ENCODE measurements at places on chromosomes 5 and 9. TPM values are rescaled to one million over a fixed set of nuclear protein-coding genes. Genes with fewer than 3 reads are reported as not detected.

GRCh38 chr5:169557838-169558237, 25.7 kb upstream of the SPDL1 start:
- DNase-seq: no peak

DNA sequence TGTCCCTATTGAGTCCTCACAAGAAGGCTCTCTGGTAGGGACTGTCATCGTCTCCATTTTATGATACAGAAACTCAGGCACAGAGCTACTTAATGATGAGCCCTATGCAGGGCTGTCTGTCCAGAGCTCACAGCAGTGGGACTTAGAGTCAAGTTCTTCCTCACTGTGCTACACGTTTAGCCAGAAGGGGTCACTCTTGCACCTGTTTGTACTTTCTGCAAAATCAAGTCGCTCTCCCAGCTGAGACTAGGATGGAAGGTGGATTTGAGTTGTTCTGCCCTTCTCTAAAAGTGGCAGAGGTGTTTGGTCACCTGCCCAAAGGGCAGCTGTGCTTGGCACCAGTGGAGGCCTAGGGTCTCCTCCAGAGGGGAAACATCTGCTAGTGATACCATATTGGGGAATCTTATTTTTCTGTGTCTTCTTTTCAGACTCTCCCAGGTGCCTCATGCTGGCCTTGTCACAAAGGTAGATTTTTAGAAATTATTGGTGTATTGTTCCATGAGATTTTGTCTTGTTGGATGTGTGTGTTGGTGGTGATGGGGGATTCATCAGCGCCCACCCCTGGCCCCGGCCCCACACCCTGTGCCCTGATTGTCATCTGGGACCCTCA, 104.2 kb downstream of the PPARGC1B start:
- peak; percentile 74 for DNase-seq

GRCh38 chr5:171578829-171579491, 159.5 kb downstream of the FGF18 start:
- no peak for DNase-seq

DNA sequence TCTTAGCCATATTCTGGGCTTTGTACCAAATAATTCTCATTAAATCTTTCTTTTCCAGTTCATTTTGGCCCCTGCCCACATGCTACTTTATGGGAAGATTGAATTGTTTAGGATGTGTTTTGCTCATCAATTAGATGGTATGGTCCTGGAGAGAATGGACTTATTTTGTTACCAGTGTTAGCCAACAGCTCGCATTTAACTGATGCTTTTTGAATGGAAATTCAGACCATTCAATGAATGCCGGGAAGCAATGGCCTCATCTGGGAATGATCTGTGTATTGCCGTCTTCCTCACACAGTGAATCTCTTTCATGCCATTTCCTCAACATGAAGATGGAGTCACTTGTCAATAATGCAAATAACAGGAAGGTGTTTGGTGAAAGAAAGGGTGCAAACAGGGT, 370.6 kb upstream of the PIK3R1 start:
- no peak for DNase-seq

DNA sequence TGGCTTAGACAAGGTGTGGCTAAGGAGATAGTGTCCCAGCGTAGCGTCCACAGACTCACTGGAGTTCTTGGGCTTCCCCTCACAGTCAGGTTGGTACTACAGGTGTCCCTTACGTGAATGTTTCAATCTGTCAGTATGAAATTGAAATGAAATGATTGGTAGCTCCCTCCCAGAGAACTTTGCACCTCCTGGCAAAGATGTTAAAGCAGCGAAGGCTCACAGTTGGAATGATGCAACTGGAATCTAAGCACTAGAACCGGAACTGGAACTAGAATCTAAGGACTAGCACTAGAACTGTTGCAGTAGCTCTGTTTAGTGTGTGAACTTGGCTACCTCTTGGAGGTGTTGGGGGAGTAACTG, 1.1 kb downstream of the SLC31A1 start:
- no peak for DNase-seq

DNA sequence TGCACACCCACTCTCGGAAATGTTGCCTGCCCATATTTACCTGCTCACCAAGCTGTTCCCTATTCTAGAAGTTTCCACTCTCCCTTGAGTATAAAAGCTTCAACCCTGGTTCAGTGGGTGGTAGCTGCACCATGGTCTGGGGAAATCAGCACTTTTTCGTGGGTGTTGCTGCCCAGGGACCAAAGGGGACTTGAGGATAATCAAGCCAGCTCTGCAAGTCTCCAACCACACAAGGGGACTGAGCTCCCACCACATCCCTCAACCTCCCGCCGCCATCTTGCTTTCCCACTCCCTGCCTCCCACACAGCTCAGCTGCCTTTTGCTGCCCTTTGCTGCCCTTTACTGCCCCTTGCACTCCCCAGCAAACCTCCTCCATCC, 210.0 kb downstream of the AUH start:
- DNase-seq: no peak

DNA sequence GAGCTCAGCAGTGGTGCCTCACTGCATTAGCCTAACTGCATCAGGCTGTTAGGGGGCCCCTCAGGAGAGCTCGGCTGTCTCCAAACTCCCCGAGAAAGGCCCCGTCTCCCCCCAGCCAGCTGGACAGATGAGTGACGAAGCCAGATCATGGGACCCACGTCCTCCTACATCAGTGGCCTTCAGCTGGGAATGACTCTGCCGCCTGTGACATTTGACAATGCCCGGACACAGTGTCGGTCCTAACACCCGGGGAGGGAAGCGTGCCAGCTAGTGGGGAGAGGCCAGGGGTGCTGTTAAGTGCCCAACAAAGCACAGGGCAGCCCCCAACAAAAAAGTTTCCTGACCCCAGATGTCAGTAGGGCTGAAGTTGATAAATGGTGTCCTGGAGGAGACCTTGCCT, 375.2 kb upstream of the IRX2 start:
- DNase-seq: no peak

- DNase-seq: peak; percentile 50
Observed at GRCh38 chr5:15821506-15821905, 321.5 kb downstream of the FBXL7 start.

GRCh38 chr9:71725590-71726338, 42.5 kb downstream of the CEMIP2 start:
- peak; percentile 66 for DNase-seq

DNA sequence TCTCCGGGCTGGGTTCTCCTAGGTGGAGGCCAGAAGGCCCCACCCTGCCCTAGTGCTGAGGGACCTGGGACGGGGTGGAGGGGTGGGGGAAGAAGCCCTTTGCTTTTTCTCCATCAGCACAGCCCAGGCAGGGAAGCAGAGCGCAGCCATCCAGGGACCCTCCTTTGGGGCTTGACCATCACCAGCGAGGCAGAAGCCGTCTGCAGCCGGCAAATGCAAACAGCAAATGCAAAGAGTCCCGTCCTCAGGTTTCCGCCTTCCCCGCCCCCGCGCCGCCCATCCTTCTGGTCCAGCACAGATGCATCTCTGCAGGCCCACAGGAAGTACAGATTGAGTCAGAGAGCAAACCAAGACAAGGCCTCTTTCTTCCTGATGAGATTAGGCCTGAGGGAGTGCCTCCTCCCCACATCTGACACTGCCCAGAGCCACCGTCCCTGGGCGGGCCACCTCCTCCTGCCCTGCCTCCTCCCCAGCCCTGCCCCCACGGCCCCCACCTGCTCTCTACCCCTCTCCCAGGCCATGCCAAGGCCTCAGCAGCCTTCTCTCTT, 23.4 kb downstream of the CORO2A start:
- peak; percentile 71 for DNase-seq

DNA sequence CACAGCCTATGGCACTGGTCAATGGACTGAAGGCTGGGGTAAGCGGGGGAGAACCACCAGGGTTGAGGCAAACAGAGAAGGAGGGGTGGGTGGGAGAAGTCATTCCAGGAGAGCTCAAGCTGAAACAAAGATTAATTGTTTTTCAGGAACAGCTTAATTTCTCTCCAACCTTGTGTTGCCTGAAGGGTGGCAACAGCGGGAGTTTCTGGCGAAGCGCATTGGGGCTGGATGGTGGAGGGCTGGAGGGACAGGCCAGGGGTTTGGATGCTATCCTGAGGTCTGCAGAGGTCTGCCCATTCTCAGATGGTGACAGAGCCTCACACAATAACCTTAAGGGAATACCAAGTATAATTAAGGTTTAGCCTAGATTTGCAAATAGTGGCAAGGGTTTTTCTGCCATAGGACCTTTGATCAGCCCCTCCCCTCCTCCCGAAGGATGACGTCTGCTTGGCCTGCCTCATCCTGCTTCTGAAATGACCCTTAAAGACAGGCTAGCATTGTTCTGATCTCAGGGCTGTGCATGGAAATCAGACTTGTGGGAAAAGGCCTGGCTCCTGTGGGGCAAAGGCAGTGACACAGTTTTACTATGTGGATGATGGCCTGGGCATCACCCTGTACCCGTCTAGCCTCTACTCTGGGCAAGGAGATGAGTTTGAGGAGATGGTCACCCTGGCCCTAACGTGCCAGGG, 32.7 kb downstream of the PSD2 start:
- DNase-seq: no peak

DNA sequence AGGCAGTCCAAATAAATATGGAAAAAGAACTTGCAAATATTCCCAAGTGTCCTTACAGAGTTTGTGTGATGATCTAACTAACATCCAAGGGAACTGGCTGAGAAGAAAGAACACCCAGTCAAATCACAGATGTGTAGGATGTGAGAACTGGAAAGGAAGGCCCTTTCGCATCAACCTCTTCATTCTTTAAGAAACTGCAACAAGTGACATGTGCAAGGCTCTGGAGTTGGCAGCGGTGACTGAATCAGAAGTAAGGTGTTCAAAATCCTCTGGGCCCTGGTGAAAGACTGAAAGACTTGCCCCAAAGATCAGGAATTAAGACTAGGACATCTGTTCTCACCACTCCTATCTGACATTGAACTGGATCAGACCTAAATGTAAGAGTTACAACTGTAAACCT, 88.7 kb downstream of the RAPGEF1 start:
- DNase-seq: no peak

DNA sequence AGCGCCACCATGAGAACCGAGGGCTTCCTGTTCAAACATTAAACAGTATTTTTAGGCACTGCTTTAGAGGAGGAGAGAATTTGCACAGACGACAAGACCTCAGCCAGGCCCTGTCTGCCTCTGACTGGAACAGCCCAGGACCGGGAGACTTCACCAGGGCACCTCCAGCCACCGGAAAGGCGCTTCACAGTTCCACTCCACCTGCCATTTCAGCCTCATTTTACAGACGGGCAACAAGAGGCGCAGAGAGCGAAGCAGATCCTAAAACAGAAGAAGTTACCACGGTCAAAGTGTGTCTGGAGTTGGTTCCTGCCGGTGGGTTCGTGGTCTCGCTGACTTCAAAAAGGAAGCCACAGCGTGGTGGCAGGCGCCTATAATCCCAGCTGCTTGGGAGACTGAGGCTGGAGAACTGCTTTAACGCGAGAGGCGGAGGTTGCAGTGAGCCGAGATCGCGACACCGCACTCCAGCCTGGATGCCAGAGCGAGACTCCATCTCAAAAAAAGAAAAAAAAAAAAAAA, 28.4 kb downstream of the COL23A1 start:
- no peak for DNase-seq

DNA sequence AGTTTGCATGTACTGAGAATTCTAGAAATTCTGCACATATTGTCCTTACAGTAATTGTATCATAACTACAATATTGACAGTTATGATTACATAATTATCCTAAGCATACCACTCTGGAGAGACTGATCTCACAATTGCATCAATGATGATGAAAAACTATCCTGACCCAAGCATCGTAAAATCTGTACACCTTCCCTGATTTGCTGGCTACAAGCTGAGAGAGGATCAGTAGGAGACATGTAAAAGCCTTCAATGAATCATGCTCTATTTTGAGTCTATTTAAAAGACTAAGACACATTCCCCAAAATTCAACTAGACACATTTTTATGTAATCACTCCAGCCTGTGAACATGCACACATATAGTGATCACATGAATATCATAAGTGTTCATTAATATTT, 1833.8 kb downstream of the EFNA5 start:
- DNase-seq: no peak

GRCh38 chr9:92668746-92669526, 995 bp downstream of the IPPK start:
- peak; percentile 71 for DNase-seq

GRCh38 chr5:3377176-3377575, 218.5 kb upstream of the IRX1 start:
- DNase-seq: no peak

DNA sequence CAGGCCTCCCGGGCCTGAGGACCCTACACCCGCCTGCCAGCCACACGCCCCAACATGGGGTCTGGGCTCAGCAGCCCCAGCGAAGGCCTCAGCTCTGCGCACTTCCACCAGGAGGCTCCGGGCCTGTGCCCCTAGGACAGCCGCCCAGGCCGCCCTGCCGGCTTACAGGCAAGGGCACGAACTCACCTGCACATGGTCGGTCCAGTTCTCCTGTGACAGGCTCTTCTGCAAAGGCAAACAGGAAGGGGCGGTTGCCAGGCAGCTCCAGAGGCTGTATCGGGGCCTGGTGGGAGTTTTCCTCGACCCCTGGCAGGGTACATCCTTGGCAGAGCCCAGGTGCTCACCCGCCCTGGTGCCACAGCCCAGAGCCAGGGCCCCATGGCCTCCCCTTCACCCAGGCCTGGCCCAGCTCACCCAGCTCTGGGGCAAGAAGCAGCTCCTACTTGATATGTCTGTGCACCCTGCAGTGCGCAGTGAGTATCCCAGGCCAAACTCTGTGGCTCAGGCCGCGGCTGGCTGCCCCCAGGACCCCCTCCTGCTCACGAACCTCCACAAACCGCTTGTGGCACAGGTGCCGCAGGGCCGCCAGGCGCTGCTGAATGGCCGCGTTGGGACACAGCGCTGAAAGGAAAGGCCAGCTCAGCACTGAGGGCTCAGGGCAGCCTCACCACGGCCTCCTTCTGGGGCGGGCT, 52.2 kb upstream of the NRARP start:
- no peak for DNase-seq

- DNase-seq: no peak
Observed at GRCh38 chr5:1075555-1075881, 36.3 kb downstream of the SLC12A7 start.

DNA sequence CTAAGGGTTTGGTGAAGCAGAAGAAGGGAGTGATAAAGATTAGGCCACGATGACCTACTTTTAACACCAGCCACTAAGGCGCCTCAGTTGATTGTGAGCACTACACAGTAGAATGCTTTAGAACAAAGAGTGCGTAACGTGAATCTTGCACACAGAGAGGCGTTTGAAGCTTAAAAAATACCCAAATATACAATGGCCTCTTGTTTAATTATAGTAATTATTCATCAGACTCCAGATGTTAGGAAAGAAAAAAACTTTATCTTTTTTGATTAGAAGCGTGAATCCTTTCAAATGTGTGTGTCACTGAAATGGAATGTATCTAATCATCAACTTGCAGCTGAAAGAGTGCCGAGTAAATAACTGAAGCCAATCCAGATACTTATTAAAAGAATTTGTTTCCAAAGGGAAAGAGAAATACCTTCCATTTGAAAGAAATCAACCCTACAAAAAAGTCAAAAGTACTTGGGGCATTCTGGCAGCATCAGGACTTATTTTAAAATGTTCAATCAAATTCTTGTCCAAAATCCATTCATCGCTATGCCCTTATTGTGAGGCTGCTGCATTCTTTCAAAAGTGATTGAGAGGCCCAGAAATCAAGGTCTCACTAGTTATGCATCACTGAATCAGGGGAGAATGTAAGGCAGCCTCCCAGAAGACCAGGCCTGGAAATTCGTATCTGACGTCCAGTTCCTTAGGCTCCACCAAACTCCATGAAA, 337.5 kb downstream of the ZNF608 start:
- no peak for DNase-seq

CNTFR gene
- total RNA-seq: not detected

NRG2 gene
- 0.17 TPM for total RNA-seq

IL9 gene
- total RNA-seq: not detected

KCNN2 gene
- total RNA-seq: 0.51 TPM

RANBP17 gene
- total RNA-seq: 0.34 TPM

SOHLH1 gene
- not detected for total RNA-seq

CDH9 gene
- total RNA-seq: not detected

SHISAL2B gene
- total RNA-seq: not detected

GADD45G gene
- 9.3 TPM for total RNA-seq
